T-cell (primary cell): ENCODE measurements at places on chromosomes 1 and 21. TPM values are rescaled to one million over a fixed set of nuclear protein-coding genes. Genes with fewer than 3 reads are reported as not detected.

Gene LMX1A
- not detected for total RNA-seq

Gene MYBPH
- total RNA-seq: not detected

- H3K36me3 ChIP-seq: no peaks in the 10 kb centered on the region
- no peak overlapping the region for H3K4me3 ChIP-seq
- DNase-seq: no peak
- no peak overlapping the region for H3K27ac ChIP-seq
- no peaks in the 10 kb centered on the region for H3K4me1 ChIP-seq
Measured at GRCh38 chr1:204846546-204846945, 24.1 kb upstream of the NFASC start.

GRCh38 chr1:53545663-53546408 is 86.6 kb downstream of the DMRTB1 start:
- DNase-seq: no peak
- no peaks in the 10 kb centered on the region for H3K27me3 ChIP-seq
- no peak overlapping the region for H3K4me3 ChIP-seq
- H3K4me1 ChIP-seq: no peaks in the 10 kb centered on the region

Gene RNF220
- 97.1 TPM for total RNA-seq

DNA sequence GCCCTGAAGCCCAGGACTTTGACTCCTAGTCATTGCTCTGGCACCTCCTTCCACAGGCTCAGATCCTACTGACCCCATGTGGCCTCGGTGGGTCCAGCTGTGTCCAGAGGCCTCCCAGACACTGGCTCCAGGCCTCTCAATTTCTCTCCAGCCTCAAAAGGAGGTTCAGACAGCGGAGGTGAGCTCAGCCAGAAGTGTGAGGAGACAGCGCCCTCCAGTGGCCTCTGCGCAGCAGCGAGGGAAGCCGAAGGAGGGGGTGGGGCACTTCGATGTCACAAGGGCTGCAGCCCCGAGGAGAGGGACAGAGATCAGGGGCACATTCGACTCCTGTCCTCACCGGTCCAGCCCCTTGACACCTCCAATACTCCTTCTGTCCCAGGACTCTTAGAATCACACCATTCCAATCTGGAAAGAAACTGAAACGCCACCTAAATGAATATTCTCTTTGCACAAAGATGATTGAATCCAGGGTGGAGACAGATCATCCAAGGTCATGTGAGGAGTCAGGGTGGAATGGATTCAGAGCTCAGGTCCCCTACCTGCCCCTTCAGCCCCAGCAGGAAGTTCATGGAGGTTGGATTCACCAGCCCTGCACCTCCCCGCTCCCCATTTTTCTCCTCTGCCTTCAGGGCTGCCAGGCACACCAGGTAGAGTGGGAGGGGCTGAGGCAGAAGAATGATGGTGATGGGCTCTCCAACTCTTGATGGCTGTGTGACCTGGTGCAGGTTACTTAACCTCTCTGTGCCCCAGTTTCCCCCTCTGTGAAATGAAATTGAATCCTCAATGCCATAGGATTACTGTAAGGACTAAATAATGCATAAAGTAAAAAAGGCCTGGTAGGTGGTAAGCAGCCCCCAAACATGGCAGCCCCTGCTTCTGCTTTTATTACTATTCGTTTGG is 34.8 kb upstream of the ZBTB40 start:
- peaks cover 53% of the 10 kb centered on the region for H3K27me3 ChIP-seq
- no peaks in the 10 kb centered on the region for H3K36me3 ChIP-seq
- DNase-seq: peak; percentile 59
- no peak overlapping the region for H3K4me3 ChIP-seq

- no peak for DNase-seq
- H3K4me1 ChIP-seq: no peaks in the 10 kb centered on the region
- no peaks in the 10 kb centered on the region for H3K36me3 ChIP-seq
Measured at GRCh38 chr1:109826930-109827349, 63.2 kb upstream of the EPS8L3 start.

Gene PPP1R12B
- total RNA-seq: 27.0 TPM

DNA sequence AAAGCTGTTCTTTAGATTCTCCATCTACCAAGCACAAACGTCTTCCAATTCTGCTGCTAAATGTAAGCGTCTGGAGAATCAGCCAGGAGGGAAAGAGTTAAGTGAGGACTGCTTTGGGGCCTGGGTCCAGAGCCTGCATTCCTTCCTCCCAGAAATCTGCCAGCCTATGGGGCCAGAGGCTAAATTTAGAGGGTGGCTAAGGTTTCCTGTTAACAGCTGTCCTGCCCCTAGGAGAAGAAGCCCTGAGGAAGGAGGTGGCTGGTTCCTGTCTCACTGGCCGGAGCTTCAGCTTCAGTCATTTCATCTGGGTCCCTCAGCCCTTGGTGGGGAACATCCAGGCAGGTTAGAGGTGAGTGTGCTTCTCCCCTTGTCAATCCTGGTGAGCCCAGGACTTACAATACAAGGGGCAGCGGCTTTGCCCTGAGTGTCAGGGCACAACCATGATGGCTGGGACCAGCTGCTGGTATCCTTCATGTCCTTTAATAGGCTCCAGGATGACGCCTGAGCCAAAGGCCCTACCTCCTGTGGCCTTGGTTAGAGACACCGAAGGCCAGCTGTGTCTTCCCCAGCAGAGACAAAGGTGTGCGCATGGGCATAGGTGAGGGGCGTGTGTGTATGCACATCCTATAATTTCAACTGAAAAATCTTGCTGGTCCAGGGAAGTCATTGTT is at the start of gene STYXL2:
STYXL2 (plus strand) TSS at position 230 of the 671 bp plus-strand sequence. CDS start 775 bp downstream, outside the sequence.
- peaks cover 21% of the 10 kb centered on the region for H3K4me1 ChIP-seq
- no peaks in the 10 kb centered on the region for H3K36me3 ChIP-seq
- no peak within 1 kb of the TSS for H3K27ac ChIP-seq
- H3K27me3 ChIP-seq: peaks cover 4% of the 10 kb centered on the region

DNA sequence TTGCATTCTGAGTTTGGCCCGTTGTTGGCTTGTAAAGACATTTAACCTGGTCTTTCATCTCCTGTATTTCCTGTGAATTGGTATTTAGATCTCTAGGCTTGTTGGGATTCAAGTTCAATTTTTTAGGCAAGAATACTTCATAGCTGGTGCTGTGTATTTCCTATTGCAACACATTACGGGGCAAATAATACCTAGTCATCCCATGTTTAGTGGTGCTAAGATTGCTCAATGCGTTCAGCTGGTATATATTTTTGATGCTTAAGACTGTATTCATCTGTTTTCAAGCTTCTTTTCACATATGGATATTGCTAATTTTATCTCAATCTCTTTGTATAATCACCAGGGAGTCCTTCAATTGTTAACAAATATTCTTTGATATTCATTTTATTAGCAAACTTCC is 87.5 kb upstream of the ZBTB18 start:
- no peak overlapping the region for H3K4me3 ChIP-seq
- H3K27me3 ChIP-seq: no peaks in the 10 kb centered on the region
- H3K27ac ChIP-seq: no peak overlapping the region

Gene TTC22
- 16.2 TPM for total RNA-seq

DNA sequence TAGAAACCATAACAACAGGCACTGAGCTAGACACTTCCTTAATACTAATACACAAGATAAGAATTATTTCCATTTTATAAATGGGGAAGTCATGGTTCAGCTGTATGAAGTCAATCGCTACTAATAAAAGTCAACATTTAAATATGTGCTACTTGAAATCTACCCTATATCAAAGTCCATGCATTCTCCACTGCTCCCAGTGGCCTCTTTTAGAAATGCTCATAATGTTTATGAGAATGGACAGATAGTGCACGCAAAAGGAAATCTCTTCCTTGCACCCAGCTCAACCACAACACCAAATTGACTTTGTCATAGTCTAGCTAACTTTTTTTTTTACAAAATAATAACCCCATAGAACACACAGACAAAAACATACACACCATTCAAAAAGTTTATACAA is 281.7 kb upstream of the CXADR start:
- H3K4me1 ChIP-seq: no peaks in the 10 kb centered on the region
- no peaks in the 10 kb centered on the region for H3K36me3 ChIP-seq
- no peak overlapping the region for H3K27ac ChIP-seq
- no peak overlapping the region for H3K4me3 ChIP-seq

Gene IFI16
- total RNA-seq: 123 TPM

DNA sequence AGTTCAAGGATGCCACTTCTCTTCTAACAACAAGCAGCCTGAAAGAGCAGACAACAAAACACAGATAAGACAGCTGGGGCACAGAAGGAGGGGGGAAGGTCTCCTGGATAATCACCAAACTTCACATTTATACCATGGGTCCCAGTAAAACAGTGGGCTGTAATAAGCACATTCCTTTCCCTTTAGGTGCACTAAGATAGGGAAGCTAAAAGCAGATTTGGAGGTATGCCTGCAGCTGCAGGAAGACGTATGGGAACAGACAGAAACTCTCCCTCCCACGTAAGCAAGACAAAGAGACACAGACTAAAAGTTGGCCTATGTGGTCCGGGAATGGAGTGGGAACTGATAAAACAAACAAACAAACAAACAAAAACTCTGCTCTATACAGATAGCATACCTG is 612.1 kb downstream of the MRPL39 start:
- no peaks in the 10 kb centered on the region for H3K4me1 ChIP-seq
- no peak overlapping the region for H3K27ac ChIP-seq
- H3K36me3 ChIP-seq: no peaks in the 10 kb centered on the region
- no peak for DNase-seq
- H3K27me3 ChIP-seq: no peaks in the 10 kb centered on the region
- H3K4me3 ChIP-seq: no peak overlapping the region

Gene ATP1A1
- total RNA-seq: 230 TPM

- H3K4me3 ChIP-seq: no peak overlapping the region
- no peaks in the 10 kb centered on the region for H3K27me3 ChIP-seq
- peaks cover 9% of the 10 kb centered on the region for H3K36me3 ChIP-seq
Measured at GRCh38 chr1:23701310-23701709, 9.7 kb downstream of the RPL11 start.

GRCh38 chr1:101592845-101593244 is 356.0 kb downstream of the S1PR1 start:
- H3K4me3 ChIP-seq: no peak overlapping the region
- no peaks in the 10 kb centered on the region for H3K4me1 ChIP-seq
- no peaks in the 10 kb centered on the region for H3K36me3 ChIP-seq

DNA sequence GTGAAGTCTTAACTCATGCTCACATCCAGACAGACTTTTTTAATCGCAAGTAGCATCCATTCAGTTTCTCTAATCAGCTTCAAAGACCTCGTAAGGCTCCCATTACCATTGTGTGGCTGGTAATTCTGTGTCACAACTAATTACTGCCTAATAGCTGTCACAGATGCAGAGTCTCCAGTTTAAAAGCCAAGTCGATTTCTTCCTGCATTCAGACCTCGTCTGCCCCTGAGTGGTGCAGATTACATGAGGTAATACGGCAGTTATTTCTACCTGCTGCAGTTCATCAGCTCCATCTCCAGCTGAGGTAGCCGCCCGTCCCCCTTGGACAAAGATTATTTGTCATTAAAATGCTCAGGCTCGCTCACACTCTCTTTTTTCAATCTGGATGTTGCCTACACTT is 34.4 kb upstream of the OLIG2 start:
- no peaks in the 10 kb centered on the region for H3K4me1 ChIP-seq
- no peaks in the 10 kb centered on the region for H3K36me3 ChIP-seq
- peaks cover 8% of the 10 kb centered on the region for H3K27me3 ChIP-seq
- H3K4me3 ChIP-seq: no peak overlapping the region

GRCh38 chr1:161207173-161207572 is 5.0 kb downstream of the NDUFS2 start:
- peaks cover 13% of the 10 kb centered on the region for H3K36me3 ChIP-seq
- no peak overlapping the region for H3K4me3 ChIP-seq
- no peak for DNase-seq

Gene KAZN
- 0.40 TPM for total RNA-seq

- no peaks in the 10 kb centered on the region for H3K27me3 ChIP-seq
- no peak for DNase-seq
- H3K27ac ChIP-seq: no peak overlapping the region
- peaks cover 6% of the 10 kb centered on the region for H3K4me1 ChIP-seq
Measured at GRCh38 chr1:23895082-23895481, 18.1 kb downstream of the CNR2 start.

DNA sequence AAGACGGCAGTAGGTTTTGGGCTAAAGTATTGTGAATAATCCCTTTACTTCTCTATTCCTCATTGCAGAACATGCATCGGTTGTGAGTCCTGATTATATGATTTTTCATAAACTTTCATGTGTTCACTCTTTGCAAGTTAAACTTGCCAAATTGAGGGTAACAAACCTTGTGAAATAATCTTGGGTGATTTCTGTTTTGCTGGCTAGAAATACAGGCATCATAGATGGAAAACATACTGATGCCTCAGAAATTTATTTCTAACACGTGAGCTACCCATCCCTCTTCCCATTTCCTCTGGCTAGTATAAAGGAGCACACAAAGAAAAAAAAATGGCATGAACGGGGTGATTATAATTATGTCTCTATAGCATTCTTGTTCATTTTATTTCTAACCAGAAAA is 39.6 kb downstream of the RGS5 start:
- no peaks in the 10 kb centered on the region for H3K4me1 ChIP-seq
- no peak overlapping the region for H3K4me3 ChIP-seq
- no peaks in the 10 kb centered on the region for H3K27me3 ChIP-seq
- no peak overlapping the region for H3K27ac ChIP-seq
